ENCODE measurements at places on chromosomes 3 and 15.

DNA sequence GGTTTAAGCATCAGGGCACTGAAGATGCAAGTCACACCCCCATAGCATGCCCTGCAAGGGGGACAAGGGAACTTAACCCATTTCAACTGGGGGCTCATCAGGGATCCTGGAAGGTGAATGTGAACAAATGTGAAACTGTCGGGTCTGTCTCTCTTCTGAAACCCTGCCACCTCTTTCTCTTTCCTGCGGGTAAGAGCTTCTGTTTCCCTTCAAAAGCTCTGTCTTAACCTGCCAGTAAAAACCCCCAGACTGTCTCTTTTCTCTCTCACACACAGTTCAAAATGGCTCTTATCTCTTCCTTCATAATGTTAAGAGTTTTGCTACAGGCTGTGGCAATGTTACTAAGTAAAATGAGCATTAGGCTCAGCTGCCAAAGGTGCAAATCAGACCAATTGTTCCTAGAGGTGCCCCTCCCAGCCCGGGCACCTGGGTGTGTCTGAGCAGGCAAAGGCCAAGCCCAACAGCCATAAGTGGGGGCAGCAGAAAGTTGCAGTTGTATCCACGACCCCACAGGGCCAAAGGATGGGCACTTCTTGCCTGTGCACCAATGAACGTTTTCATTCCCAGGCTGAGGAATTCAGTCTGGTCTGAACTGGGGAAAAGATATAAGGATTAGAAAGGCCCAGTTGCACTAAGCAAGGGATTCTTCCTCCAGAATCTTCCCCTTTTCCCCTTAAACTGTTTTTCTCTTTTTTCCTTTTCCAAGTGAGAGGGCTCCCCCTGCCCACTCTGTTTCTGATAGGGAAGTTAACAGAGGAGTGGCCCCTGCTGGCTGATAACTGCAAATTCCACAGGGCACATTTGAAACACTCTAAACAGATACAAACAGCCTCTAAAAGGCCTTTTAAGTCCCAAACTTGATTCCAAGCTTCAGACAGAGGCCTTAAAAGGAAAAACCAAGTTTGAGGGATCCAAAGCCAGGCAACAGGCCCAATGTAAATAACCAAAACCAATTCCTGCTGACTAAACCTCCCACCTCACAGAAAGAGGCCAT, 113.8 kb upstream of the EPHA6 start:
- no peak for DNase-seq

GRCh38 chr3:60803216-60804173, 447.8 kb downstream of the FHIT start:
- DNase-seq = no peak

- DNase-seq = no peak
These were observed 61.1 kb upstream of the TMCO5A start for GRCh38 chr15:37873336-37873735.

- no peak for DNase-seq
These were observed 736.5 kb downstream of the VGLL3 start for GRCh38 chr3:86254480-86254879.

GRCh38 chr3:142633073-142633472, 36.9 kb downstream of the PLS1 start:
- DNase-seq = no peak

- no peak for DNase-seq
These were observed 148.8 kb upstream of the GADL1 start for GRCh38 chr3:31043184-31043819.

GRCh38 chr15:40388941-40389823, 6.7 kb downstream of the KNSTRN start:
- no peak for DNase-seq

DNA sequence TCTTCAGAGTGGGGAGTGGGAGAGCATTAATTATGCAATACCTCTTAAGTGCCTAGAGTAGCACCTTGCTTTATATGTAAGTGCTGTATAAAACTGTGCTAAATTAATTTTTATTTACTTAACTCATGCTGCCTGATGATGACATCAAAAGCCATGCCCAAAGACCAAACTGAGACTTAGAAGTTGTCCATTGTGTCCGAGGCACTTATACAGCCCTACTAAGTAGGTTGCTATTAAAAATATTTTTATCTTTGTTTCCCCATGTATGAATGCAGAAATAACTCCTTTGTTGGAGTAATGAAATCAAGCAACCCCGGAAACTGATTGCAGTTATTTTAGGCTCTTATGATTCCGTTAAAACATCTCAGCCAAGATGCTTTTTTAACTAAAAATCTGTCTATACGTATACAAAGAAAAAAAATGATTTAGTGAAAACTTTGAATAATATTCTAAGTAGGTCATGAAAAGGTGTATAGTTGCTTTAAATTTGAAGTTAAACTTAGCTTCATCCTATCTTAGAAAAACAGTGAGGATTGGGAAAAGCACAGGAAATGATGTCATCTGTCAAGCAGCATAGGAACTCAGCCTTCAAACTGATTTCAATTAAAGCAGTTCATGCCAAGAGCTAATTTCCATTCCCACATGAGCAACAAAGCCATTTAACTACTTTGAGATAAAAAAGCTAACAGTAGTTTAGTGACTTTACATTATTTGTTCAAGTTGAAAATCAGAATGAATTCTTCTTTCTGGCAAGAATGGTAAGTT, 43.0 kb downstream of the FBN1 start:
- DNase-seq = no peak

- no peak for DNase-seq
These were observed 12.2 kb downstream of the SELENOS start for GRCh38 chr15:101264911-101265641.

DNA sequence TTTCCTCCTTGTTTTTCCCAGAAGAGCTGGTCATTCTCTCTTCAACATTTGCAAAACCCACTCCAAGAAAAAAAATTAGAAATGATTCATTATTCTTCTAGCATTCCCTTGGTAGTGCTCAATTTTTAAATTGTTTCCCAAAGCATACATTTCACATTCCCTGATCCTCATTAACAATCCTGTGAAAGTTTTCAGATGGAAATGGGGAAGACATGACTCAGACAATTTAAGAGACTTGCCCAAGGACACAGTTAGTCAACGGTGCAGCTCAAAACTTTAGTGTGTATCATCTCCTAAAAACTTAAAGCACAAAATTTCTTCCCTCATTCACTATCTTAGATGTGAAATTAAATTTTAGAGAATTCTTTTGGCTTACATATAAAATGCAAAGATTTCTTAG, 17.1 kb upstream of the ABI3BP start:
- no peak for DNase-seq

DNA sequence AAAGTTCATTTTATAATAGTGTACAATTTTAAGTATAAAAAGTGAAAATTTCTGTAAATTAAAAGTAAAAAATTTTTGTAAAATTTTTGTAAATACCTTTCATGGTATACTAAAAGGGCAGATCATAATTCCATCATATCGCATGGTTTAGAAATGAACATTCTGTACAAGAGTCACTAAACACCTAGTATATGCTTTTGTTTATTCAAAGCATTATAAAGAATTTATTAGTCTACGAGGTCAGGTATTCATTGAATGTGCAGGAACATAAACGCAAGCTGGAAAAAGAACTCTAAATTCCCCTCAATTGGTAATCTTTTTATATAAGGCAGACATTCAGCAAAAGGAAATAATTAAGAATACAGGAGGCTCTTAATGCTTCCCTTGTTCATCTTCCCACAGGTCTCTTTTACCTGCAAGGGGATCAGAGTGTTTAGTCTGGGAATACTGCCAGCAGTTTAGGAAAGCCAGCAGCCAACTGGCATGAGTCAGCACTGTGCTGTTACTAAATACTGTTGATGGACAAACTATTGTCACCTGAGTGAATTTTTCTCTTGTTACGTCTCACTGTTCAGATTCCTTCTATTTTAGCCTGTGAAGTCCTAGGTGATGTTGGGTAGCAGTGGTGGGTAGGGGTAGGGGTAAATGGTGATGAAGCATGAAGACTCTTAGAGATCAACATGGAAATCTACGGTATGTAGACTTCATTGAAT, 70.1 kb downstream of the UQCC5 start:
- no peak for DNase-seq

DNA sequence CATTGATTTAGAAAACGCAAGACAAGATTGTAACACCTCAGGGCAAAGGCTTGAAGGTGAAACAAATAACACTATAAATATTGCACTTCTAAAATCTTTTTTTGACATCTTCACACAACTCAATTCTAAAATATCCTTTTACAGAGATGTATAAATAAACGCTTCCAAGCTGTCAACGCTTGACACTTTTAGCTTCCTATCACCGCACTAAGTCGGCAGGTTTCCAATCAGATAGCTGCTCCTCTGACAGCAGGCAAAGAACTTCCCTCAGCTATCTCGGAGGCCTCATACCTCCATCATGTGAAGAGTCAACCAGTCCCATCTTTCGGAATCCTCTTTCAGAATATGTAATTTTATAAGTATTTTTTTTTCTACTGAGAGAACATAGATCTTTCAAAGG, 71.0 kb downstream of the PCOLCE2 start:
- DNase-seq = no peak

- no peak for DNase-seq
These were observed 27.9 kb downstream of the KIF7 start for GRCh38 chr15:89627256-89627970.

DNA sequence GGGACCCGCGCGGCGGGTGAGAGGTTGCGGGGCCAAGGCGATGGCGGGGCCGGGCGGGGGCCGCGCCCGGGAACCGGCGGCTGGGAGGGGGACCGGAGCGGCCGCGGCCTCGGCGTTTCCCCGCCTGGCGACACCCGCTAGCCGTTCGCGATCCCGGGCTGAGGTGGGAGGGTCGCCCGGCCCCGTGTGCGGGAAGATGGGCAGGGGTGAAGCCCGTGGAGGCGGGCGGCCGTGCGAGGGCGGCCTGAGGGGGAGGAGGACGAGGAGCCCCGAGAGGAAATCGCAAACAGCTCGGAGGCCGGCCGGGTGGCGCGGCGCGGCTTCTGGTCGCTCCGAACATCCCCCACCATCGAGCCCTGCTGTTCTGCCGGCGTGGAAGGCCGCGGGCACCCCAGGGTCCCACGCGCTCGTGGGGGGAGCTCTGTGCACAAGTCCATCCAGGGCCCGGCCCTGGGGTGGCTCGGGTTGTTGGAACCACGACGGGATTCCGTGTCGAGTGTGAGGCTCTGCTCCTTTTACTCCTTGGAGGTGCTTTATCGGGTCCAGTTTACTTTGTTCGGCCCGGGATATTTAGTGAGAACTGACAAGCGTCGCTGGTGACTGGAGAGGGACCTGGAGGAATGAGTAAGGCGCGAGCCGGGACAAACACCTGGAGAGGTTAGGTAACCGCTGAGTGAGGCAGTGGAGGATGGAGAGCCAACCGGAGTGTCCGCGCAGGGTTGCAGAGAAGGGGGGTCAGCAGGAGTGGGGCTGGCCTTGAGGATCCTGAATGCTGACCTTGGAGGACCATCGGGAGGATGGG, 728 bp downstream of the CRTC3 start:
- peak; percentile 25 for DNase-seq

GRCh38 chr3:183650554-183650953, 15.1 kb downstream of the KLHL24 start:
- DNase-seq = no peak

DNA sequence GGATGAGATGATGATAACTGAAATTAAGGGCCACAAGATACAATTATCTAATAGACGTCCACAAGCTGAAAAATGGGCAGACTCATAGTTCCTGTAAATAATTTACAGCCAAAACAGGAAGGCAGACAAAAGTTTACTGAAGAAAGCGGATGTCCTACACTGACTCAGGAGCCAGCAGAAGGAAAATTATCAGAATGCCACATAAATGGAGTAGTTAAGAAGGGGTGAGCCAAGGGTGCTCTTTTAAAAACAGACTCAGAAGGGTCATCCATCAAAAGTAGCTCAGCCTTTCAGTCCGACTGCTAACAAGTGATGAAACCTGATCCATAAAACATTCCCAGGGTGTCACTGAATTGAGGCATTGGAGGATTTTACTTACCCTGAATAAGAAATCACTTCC, 39.8 kb downstream of the TUSC7 start:
- no peak for DNase-seq

All from stimulated activated CD8-positive, alpha-beta memory T cell treated with anti-CD3 and anti-CD28 coated beads, Interleukin-7, amount 100 ng/mL, for 48 hours (primary cell).